ENCODE measurements at places on chromosomes 12 and 14.

DNA sequence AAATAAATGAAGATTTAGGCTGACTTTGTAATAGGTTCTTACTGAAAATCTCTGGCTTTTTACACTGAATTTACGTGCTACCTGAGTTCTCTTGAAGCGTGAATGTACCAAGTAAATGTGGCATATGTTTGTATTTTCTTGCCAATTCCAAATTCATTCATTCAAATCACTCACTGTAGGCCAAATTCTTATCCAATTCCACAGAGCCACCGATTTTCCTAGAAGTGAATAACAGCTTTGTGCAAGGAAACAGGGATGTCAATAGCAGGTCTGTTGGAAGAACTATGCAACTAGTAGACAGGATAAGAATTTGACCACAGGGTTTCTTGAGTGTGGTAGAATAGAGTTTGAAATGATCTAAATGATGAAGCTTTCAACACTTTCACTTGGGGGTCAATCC lies 86.8 kb downstream of the SOX5 start:
- no peak for DNase-seq

- DNase-seq: no peak
These were observed 30.4 kb downstream of the XRCC3 start for GRCh38 chr14:103684871-103685270.

DNA sequence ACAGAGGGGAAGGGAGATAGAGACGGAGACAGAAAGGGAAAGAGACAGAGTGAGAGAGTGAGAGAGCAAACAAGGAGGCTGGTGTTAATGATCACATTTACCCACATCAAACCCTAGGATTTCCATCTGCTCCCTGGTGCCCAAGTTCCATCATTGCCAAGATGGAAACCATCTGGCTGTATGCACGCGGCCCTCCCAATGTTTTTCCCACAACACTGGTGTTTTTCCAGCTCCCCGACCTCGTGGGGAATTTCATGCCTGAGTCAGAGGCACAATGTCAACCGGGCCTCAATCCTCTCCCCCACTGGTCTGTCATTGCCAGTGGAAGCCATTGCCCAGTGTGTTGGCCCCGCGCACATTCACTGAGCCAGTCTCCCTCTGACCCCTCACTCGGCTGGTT lies 19.9 kb upstream of the BDKRB2 start:
- DNase-seq: no peak

DNA sequence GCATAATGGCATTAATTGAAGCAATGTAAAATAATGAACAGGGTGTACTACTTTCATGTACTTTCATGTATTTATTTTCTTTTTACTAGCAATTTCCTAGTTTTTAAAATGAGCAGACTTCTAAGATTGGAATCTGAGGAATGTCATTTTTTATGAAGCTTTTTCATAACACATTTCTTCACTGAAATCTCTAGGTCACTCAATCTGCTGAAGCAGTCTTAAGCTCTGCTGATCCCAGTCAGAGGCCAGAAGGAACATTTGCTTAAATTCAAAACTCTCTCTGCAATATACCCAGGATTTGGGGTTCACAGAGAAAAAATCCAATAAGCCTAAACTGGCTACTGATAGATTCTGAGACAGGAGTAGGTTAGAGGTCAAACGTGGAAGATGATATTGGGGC lies 73.6 kb upstream of the CNTN1 start:
- no peak for DNase-seq

DNA sequence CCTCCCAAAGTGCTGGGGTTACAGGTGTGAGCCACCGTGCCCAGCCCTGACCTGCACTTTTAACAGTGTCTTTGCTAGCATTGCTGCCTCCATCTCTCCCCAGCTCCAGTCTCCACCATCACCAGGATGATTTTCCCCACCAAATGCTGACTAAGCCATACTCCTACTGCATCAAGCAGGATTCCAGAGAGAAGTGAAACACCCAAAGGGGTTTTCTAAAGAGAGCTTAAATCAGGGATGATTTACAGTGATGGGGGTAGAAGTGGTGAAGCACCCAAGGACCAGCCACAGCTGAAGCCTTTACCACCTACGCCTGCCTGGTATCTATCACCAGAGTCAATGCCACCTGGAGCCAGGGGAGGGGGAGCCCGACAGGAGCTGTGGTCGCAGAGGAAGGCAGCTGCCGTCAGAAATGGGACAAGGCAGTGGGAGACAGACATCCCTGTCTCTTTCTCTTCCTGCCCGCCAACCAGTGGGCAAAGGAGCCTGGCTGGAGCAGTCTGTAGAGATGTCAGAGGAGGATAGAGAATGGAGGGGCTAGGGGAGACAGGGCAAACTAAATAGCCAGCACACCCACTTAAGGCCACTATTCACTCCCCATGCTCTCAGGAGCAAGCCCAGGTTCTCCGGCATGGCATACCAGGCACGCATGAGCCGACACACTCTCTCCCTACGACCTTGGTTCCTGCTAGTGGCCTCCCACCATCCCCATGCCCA lies 22.4 kb upstream of the CD9 start:
- no peak for DNase-seq

DNA sequence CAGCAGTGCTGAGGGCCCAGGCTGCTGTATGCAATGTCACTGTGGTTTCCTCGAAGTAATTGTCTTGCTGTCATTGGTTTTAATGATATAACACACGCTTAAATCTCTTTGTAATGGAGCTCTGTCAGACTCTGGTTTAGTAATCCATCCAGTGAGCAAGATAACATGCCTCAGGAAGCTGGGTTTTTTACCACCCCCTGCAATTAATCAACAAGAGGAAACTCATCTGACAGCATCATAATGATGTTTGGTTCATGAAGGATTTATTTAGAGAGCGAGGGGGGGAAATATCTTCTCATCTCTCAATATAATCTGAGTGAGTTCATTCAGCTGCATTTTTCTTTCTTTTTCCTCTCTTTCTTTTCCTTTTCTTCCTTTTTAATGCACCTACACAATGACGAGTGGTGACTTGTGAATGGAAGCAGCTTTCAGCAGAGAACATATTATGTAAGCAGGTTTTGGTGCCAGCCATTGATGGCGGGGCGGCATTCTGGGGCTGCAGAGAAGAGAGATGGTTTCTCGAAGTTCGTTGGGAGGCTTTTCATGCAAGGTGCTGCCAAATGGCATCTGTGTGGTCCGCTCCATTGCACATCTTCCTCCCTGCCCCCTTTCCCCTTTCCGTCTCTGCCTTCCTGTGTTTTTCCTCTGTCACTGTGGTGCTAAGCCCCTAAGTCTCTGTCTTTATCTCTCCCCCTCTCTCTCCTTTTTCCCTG lies 6.7 kb downstream of the RPH3A start:
- no peak for DNase-seq

DNA sequence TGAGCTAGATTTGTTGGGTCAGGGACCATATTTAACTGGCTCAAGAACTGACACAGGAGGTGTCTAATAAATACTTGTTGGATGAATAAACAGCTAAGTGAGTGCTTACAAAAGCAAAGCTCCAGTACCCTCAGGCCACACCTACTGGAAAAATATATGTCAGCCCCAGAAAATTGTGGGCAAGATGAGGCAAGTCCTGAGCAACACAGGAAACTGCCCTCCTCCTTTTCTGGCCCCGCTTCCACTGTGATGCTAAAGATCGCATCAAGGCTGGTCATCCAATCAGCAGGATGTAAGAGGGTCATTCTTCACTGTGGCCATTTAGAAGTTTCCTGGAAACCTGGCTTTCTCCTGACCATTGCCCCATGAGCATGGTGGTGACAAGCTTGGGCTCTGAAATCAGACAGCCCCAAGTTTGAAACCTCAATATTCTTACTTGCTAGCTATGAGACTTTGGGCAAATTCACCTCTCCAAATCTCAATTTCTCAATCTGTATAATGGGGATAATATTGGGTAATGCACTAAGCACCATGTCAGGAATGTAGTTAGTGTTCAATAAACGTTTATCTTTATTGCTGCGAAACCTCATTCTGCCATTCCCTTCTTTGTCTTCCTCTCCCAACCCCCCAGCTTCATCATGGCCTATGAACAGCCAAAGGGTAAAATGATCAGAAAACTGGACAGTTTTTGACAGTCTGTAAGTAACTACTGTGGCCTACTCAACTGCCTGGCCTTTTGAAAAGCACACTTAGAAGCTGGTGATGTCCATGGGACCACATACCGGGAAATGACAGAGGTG lies 139.3 kb upstream of the PZP start:
- no peak for DNase-seq

DNA sequence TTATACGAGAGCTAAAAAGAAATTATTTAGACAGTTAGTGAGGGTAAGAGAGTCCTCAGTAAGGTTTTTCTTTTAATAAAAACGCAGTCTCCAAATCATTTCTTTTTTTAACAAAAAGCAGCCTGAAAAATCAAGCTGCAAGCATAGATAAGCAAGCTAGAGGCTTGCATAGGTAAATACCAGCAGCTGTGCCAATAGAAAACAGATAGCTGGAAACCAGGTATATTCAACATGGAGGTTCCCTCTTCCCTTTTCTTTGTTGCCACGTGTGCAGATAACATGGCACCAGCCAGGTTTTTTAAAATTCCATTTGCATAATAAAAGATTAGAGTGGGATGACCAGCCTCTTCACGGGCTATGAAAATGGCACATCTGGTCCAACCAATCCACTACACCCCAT lies 6.1 kb upstream of the PRKAB1 start:
- no peak for DNase-seq

DNA sequence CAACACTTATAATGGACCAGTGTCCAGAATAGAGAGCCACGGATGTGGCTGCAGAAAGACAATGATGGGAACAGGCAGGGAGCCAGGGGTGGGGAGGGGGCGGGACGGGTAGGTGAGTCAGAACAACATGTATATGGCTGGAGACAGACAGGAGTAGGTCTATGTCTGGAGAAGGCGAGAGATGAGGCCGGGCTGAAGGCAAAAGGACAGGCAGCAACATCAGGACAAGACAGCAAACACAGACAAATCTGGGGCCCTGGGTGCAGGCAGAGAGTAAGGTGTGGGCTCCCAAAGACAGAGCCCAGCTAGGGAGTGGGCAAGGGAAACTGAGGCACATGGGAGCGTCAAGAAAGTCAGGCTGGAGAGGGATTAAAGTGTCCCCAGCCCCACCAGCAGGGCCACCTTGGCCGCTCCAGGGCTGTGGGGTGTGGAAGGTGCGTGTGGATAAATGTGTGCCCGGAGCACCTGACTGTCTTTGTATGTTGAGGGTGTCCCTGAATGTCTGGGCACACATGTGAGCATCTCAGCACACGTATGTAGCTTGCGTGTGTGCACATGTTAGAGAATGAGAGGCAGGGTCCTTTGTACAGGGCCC lies 44.1 kb downstream of the FAM222A start:
- DNase-seq: no peak

DNA sequence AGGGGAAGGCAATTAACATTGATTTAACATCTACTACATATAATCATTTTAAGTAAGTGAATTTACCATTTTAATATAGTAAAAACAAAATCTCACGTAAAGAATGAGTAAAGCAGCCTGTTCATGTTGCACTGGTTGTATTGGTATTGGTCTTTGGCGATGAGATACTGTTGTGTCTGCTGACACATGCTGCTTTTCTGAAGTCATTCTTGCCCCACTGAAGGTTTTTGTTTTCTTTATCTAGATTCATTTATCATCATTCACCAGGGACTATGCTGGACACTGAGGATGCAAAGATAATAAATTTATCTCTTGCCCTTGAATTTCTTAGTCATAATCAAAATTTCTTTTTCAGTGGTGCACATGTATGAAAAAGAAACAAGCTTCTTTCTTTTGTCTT lies 246.2 kb upstream of the NPAS3 start:
- no peak for DNase-seq

GRCh38 chr12:121649819-121650353 lies 19.6 kb downstream of the MORN3 start:
- DNase-seq: peak; percentile 40

- no peak for DNase-seq
These were observed 879 bp downstream of the GDF3 start for GRCh38 chr12:7694556-7695236.

- DNase-seq: no peak
These were observed 55.5 kb upstream of the ATXN7L3B start for GRCh38 chr12:74482115-74482514.

- DNase-seq: no peak
These were observed 402.9 kb downstream of the ZFP36L1 start for GRCh38 chr14:68389943-68390342.

DNA sequence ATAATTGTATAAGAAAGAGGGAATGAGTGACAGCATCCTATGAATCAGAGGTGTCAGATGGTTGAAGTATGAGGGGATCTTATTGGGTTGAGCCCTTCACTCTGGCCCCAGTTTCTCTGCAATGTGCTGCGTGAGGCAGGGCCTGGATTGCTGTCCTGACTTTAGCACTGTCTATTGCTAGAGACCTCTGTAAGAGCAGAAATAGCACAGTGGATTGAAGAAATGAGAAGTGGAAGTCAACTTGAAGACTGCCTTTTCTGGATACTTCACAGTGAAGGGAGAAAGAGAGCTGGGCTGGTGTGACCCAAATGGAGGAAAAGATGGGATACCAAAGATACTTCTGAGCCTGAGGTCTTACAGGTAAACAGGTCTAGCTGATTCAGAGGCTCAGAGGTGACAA lies 5.8 kb downstream of the ASCL4 start:
- DNase-seq: no peak

DNA sequence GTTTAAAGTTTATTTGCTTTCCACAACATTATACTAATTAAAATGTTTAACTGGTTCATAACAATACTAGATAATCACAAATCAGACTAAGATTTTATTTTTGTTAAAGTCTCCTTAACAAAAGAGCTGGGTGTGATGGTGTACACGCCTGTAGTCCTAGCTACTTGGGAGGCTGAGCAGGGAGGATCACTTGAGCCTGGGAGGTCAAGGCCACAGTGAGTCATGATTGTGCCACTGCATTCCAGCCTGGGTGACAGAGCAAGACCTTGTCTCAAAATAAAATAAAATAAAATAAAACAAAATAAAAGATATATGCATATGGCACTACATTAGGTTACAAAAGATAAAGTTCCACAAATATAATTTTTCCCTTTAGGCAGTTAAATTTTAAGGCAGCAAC lies 5.6 kb downstream of the MIS18BP1 start:
- DNase-seq: no peak

DNA sequence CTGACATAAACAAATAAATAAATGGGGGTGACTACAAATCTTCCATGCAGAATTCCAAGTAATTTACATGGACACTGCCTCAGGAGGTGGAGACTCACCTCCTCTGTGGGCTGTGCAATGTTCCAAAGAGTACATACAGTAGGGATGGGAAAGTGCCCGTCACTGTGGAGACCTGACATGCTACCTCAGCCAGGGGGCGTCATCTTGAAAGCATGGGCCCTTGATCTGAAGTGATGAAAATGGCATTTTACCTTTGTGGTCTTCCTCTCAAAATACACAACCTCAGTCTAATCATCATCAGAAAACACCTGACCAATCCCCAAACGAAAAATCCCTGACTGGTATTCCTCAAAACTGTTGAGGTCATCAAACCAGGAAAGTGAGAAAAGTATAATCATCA lies 48.4 kb downstream of the ANAPC7 start:
- DNase-seq: no peak

- peak; percentile 86 for DNase-seq
These were observed 5.5 kb downstream of the BCL11B start for GRCh38 chr14:99266181-99267178.

- no peak for DNase-seq
These were observed 122.7 kb downstream of the SLC38A6 start for GRCh38 chr14:61103541-61104339.

GRCh38 chr12:122182887-122183587 lies at the start of gene LRRC43:
Gene LRRC43 (plus strand): TSS chr12:122183123. CDS start chr12:122183145, 22 bp downstream.
- DNase-seq: no peak

Data from central memory CD8-positive, alpha-beta T cell (primary cell).